Left renal cortex interstitium (tissue), 4 donors: ENCODE measurements at places on chromosomes 3 and 15. TPM values are rescaled to one million over a fixed set of nuclear protein-coding genes. Genes with fewer than 3 reads are reported as not detected.

Gene TTC14
- 112 TPM for polyA plus RNA-seq

Gene SERPINI1
- 39.6 TPM for polyA plus RNA-seq

Gene OSBPL10
- 18.3 TPM for polyA plus RNA-seq

Gene PROS1
- 42.5 TPM for polyA plus RNA-seq

Gene RTP4
- 0.66 TPM for polyA plus RNA-seq

Gene FAM43A
- polyA plus RNA-seq, result 9.4 TPM

Gene GADL1
- polyA plus RNA-seq, result 3.2 TPM

Gene GREM1
- polyA plus RNA-seq, result 7.2 TPM

Gene FMN1
- polyA plus RNA-seq, result 14.5 TPM

Gene NAALADL2
- polyA plus RNA-seq, result 18.4 TPM

Gene SCAANT1
- 1.8 TPM for polyA plus RNA-seq

Gene GUCA1C
- polyA plus RNA-seq, result 0.27 TPM

DNA sequence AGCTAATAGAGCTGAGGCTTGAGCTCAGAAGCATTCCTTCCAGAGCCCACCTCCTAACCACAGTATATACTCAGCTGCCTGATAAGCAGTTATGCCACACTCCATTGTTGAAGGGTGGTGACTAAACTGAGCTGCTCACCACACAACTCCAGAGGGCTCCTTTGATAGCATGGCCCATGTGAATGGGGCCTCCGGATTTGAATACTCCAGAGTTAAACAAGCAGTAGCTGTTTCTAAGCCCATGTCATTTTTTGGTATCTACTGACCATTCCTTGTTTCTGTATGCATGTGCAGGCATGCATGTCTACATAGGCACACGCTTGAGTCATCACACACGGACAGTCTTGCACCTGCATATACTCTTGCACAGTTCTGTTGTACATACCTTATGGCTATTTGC, 28.9 kb downstream of the IGSF10 start:
- no peak for DNase-seq

GRCh38 chr15:73796331-73796831, 43.2 kb upstream of the INSYN1 start:
- peak; percentile 24 for DNase-seq

GRCh38 chr3:49700453-49701128, 11.2 kb downstream of the RNF123 start:
- no peak for DNase-seq

DNA sequence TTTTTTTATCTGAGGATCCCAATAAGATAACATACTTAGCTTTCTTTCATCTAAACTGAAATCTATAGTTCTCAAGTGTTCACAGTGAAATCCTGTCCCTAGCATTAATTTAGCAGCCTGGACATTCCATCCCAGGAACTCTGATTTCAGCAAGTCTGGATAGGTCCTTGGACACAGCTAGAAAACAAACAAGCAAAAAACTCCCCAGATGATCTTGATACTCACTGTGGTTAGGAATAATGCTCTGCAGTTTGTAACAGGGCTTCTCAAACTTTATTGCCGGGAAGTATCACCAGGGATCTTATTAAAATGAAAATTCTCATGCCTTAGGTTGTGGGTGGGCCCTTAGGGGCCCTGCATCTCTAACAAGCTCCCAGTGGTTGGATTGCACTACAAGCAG, 24.3 kb downstream of the THBS1 start:
- no peak for DNase-seq

DNA sequence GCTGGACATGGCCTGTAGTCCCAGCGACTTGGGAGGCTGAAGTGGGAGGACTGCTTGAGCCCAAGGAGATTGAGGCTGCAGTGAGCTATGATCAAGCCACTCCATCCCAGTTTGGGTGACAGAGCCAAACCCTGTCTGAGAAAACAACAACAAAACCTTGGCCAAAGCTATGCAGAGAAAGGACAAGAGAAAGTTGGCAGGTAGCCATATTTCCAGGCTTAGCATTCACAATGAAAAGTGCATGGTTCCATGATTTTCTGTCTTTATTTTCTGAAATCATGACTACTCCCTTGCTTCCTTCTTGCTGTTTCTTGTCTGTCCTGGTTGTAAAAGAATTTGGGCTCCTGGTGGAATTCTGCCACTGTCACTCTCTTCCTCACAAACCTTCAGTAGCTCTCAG, 284.6 kb upstream of the C2CD4B start:
- no peak for DNase-seq

- no peak for DNase-seq
Measured at GRCh38 chr3:64506255-64506654, 181.5 kb downstream of the ADAMTS9 start.

DNA sequence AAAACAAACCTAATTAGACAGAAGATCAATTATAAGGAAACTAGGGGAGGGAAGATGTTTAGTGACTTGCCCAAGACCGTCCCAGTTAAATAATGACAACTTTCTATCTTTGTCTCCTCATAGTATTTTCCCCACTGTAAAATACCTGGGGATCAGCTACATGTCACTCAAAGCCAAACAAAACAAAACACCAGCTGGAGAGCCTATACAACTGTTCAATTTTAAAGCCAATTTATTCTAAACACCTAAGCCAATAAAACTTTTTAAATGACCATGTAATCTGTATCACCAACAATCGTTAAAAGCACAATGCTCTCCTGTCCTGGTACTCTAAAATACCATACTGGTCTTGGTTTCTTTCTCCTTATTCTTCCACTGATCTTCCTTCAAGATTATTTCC, 168.4 kb downstream of the STAG1 start:
- DNase-seq, result no peak

GRCh38 chr3:79954756-79955155, 187.0 kb upstream of the ROBO1 start:
- DNase-seq, result no peak

DNA sequence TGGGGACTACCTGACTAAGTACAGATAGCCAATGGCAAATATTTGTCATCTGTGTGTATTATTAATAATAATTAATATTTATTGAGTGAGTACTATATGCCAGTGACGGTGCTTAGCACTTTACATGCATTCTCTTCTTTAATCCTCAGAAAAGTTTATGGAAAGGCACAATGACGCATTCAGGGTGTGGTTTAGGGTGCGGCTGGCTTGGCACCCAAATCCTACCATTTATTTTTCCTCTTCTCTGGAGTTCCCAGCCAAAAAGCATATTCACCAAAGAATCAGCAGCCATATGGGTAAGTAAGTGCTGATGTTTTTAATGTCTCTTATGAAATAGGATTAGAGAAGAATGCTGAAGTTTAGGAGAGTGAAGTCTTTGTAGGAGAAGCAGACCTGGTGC, 140.4 kb upstream of the TP63 start:
- DNase-seq, result no peak

DNA sequence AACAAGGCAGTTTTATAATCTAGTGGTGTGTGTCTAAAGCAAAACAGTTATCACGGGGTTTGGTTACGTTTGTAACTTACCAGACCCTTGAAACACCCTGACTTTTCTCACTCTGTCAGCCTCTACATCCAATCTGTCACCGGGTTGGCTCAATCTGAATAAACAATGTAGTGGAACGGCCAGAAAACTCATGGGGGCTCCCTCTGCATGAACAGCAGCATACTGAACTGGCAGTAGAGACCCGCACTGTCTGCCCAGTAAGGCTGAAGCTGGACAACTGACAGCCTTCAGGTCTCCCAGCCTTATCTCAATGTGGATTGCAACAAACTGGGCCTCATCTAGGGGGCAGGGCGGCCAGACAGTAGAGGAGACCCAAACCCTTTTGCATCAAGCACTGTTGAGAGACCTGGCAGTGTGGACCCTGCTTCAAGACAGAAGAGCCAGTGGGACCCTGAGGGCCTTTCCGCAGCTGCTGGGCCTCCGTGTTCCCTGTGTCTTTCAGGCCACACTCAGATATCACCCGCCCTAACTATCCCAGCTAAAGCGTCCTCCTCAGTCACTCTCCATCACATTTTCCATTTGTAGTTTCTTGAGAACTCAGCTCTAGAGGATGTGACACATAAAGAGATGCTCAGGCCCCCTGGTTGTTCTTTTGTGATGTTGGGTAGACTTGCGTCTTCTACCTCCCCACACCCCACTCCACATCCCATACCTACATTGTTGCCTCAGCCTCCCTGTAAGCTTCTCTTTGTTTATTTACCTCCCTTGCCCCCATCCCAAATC, 181.2 kb upstream of the NR2E3 start:
- no peak for DNase-seq

DNA sequence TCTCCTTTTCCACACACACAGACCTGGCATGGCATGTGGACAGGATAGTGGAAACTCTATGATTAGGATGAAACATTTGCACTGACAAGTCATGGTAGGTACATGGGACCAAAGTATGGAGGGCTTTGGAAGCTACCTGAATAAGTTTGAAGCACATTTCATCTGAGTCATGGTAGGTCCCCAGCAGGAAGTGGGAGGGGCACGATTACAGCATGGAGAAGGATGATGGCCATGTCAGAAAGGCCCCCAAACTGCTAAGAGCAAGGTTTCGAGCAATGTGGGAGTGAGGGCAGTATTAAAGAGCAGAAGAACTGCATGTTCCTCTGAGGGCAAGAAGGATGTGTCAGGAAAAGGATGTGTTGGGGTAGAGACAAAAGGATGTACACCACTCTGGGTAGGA, 51.5 kb upstream of the CSTA start:
- no peak for DNase-seq

DNA sequence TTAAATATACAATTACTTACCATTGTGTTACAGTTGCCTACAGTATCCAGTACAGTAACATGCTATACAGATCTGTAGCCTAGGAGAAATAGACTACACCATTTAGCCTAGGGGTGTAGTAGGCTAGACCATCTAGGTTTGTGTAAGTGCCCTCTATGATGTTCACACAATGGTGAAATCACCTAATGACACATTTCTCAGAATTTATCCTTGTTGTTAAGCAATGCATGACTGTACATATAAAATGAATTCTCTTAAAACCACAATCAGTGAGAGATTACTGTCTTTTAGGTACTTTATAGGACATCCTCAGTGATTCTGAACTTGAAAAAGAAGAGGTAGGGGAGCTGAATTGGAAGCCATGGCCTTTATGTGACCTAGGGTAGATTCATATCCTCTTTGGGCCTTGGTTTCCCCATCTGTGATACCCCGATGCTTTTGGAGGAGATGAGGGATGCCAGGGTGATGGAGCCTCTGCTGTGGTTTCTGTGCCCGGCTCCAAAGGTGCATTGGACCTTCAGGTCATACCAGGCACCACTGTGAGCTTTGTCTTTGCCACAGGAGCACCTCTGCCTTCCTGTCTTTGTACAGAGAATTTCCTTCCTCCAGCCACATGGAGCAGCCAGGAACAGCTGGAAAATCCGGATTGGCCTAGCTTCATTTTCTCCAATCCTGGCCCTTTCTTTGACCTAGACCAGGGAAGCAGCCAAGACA, 51.9 kb upstream of the FLNB start:
- DNase-seq, result no peak

- DNase-seq, result no peak
Measured at GRCh38 chr3:10757821-10758130, 58.3 kb upstream of the SLC6A11 start.

DNA sequence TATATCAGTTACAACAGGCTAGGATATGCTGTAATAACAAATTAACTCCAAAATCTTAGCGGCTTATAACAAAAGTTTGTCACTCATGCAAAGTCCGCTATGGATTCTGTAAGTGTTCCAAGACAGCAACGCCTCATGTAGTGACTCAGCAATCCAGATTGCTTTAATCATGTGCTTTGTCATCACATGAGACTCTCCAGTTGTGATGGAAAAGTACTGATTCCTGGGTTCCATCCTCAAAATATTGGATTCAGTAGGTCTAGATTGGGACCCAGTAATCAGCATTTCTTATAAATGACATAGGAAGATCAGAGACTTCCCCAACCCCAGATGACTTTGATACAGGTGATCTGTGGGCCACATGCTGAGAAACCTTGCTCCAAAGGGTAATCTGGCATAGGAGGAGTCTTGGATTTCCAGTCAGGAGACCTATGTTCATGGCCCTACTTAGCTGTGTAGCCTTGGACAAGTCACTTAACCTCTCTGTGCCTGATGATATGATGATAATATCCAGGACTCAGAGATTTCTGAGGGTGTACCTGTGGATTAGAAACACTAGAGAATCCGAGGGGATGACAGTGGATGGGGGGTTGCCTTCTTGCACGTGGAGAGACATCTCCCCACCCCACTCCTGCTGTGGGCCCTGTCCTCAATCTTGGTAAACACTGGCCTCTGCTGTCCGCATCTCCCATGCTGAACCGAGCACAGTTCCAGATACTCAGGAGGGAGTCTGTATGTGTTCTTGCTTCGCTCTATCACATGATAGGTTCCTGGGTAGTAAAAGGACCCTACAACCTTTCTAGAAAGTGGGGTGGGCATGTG, 65.5 kb downstream of the CORO2B start:
- no peak for DNase-seq

- DNase-seq, result no peak
Measured at GRCh38 chr3:175003590-175003989, 144.5 kb downstream of the NAALADL2 start.

DNA sequence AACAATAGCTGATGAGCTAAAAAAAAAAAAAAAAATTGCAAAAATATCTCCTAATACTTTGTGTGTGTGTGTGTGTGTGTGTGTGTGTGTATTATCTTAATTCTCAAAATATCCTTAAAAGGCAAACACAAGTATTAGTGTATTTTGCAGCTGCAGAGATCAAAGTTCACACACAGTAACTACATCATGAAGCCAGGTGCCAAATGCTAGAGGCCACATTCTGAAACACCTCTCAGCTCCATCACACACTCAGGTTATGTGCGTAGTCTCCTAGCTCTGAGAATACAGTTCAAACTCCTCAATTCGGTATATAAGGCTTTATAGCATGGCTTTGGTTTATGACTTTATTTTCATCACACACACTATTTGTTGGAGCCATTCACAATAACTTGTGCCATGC, 33.5 kb upstream of the PPARG start:
- no peak for DNase-seq

GRCh38 chr3:112974894-112975293, at the start of gene CD200R1:
TSS of gene CD200R1 (minus strand) at chr3:112975103. CDS start at chr3:112974857, 246 bp downstream.
- no peak for DNase-seq

DNA sequence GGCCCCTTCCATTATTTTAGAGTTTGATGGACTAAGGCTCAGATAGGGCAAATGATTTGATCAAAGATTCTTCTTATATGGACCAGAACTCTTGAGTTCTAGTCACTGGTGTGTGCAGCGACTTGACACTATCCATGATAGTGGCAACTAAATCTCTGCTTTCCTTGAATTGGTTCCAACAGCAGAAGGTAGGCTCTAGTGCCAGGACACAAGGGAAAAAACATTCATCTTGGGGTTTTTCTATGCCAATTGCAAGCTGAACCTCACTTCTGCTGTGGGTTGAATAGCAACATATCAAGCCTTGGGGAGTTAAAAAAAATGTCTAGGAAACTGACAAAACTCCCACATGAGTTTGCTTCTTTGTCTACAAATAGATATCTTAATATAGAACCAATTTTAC, 35.1 kb downstream of the CTXND1 start:
- no peak for DNase-seq

DNA sequence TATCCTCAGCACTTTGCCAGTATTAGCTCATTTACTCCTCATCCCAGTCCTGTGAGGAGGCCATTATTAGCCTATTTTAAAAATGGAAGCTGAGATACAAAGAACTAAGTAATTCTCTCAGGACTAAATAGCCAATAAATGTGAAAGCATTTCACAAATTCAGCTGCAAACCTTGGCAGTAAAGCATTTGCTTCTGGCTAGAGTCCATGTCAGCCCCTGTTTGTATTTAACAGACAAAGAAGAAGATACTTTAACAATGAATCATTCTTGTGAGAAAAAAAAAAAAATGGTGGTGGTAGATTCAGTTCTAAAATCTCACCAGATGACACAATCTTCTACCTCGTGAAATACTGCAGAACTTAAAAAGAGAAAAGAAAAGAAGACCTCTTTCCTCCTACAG, 85.0 kb upstream of the CNTN6 start:
- no peak for DNase-seq

GRCh38 chr3:43478118-43478785, 143.6 kb downstream of the ANO10 start:
- DNase-seq, result no peak
